ENCODE measurements at places on chromosomes 1 and 21.

DNA sequence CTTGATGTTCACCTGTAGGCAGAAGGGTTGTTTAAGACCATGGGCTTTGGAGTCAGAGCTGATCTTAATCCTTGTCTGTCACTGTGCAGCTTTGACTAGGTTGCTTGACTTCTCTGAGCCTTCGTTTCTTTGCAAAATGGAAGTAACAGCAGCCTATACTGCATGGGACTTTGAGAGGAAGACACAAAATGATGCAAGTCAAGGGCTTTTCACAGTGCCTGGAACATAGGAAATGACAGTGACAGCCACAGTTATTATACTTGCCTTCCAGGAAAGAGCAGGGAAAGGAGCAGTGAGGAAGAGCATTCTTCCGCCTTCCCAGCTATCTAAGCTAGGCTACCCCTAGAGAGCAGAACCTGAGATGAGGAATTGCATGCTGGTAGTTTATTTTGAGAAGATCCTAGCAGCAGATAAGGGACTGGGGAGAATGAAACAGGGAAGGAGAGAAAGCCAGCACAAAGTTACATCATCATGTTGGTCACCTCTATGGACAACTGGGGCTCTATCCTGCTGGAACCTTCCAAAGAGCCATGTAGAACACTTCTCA, 3.1 kb downstream of the CSF3R start:
- no peak for DNase-seq

DNA sequence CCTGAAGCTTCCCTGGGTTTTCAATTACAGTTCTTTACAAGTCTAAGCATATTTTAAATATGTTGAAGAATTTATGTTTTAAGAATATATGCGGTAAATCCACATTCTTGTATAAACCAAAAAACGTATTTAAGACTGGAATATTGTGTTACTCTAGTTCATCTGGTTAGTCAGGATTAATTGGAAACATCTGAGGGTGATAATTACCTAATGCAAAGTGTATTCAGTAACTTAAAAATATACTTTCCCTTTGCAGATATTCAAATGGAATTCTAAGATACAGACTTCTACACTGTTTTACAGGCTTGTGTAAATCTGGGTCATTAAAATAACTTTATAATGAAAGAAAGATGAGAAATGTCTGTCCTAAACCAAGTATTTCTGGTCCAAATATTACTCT, 302.0 kb downstream of the VAV3 start:
- no peak for DNase-seq

DNA sequence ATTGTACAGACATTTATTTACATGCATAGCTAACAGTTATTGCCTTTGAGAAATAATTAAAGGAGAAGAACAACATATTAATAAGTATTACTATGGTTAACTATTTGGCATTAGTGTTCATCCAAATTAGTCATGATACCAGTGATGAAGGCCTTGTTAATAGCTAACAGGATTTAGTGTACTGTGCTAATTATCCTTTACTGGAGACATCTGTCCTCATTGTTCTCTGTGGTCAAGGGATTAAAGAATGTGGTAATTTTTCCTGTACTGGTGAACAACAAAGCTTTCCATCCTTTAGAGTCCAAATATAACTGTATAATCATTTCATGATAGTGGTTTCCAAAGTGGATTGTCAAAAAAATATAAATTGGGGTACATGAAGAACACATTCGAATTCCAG, 103.9 kb downstream of the ADGRL4 start:
- DNase-seq, result no peak

DNA sequence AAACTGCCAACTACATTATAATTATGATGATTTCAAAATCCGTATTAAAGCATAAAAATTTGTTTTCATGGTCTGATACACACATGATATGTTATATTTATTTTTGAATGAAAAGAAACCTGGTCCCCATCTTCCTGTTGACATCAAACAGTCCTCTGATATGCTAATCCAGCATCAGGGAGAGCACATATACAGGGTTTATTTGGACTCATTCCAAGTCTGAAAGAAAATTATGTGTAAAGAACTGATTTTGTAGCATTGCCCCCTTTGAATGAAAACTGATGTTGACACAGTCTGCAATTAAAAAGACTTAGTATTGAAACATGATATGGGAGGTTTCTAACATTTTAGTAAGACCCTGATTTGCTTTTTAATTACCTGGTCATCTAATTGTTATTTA, 119.4 kb downstream of the NEK7 start:
- DNase-seq, result no peak

DNA sequence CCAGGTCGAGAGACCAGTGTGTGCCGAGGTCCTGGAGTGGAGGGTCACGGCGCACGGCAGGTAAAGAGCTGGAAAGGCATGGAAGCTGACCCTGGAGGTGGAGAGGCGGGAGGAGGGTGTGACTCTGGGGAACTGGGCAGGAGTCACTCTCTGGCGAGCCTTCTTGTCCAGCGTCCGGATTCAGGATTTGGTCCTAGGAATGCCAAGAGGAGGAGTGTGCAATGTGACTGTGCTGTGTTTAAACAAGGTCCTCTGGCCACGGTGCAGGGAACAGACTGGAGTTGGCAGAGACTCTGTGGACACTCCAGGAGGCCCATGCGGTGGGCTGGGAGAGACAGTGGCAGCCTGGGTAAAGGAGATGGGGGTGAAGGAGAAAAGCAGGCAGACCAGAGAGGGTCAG, 64.2 kb upstream of the CASZ1 start:
- DNase-seq, result no peak

- no peak for DNase-seq
Observed at GRCh38 chr1:86239894-86240293, 83.3 kb upstream of the COL24A1 start.

DNA sequence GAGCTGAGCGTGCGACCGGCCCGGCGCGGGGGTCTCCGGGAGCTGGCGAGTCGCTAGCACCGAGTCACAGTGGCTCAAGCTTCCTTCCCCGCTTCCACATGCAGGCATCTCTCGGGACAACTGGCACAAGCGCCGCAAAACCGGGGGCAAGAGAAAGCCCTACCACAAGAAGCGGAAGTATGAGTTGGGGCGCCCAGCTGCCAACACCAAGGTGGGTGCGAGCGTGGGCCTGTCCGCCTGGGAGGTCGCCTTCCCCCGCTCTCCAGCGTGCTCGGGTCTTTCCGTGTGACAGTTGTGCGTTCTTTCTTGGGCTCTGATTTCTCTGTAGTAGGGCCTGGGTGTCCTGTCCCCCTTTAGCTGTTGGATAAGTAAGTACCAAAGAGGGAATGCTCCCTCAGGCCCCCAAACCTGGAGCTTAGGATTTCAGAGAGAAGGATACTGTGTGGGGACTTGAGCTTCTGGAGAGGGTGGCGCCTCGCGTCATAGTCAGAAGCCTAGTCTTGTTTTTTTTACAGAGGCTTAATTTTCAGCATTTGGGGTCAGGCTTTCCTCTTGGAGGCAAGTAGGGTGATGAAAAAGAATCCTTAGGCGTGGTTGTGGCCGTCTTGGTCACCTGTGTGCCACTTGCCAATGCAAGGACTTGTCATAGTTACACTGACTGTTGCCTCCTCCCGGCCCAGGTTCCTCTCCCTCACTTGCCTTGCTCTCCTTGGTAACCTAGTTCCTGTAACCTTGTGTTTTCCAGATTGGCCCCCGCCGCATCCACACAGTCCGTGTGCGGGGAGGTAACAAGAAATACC, 790 bp downstream of the RPS8 start:
- no peak for DNase-seq

DNA sequence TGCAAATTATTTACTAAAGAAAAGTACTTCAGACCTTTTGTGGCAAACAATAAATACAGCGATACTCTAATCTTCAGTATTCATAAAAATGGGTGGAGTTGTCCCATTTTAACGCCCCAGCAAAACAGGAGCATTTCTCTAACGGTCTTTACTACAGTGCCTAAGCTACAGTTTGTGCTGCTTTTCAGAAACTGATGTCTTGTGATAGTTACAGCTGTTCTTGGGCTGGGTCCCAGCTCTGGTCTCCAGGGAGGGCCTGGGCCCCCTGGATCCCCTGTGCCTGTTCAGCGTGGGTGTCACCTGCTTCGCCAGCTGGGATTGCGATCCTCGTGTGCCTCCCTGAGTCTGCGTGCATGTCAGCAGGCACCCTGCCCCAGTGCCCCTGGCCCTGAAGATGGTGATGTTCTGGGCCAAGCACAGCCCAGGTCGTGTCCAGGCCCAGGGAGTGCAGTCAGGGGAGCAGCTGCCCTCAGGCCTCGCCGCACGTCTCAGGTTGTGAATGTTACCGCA, 64.0 kb upstream of the DIP2A start:
- no peak for DNase-seq

DNA sequence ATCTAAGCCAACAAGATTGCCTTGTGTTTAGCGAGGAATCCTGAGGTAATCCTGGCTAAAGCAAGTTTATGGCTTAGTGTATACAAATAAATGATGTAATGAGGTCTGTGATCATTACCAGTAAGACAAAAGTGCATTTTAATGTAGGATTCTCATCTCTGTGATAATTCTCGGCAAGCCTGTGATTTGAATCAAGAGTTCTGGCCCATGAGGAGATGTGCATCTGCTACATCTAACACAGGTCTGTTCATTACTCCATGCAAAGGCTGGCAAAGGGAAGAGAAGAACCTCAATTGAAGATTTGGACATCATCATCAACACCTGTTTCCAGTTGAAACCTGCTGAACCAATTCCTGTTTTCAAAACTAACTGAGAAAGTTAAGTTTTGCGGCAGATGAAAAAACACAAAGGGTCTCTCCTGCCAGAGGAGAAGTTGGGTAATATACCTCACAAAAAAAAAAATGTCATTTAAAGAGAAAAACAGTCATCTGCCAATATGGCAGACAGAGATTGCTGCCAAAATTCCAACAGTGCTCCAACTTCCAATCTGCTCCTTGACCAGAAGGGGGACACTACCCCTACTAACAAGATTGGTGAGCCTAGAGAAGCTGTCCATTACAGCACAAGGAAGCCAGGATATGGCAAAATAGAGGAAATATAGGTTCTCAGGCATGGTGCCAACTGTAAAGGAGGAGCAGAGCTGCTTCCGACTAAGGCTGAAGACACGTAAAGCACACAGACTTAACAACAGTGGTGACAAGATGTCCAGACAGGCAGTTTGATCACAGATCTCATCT, 453.7 kb downstream of the TTLL7 start:
- no peak for DNase-seq

DNA sequence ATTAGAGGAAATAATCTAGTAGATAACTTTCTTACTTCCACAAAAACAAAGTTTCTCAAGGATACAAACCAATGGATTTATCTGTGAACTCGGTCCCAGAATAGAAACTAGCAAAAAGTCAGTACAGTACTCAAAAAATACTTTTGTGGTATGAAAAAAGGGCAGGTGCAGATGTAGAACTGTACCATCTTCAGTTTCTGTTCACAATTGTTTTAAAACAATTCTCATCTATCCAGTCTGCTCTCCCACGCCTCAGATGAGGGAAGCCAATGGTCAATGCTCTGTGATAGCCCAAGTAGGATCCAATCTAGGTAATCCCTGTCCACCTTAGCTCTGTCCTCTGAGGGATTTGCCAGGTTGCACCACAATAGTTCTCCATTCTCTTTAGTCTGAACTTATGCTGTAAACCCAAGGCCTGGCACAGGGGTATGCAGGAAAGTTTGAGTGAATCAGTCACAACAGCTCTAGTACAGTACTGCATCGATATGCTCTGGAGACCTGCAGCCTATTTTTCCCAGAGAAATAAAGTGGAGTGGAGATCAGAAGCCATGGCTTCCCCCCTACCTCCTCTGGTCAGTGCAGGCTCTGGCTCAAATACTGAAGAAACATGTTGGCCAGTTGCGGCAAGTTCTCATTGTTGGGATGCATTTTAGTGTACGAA, 1.4 kb downstream of the KTI12 start:
- DNase-seq, result peak; percentile 56

DNA sequence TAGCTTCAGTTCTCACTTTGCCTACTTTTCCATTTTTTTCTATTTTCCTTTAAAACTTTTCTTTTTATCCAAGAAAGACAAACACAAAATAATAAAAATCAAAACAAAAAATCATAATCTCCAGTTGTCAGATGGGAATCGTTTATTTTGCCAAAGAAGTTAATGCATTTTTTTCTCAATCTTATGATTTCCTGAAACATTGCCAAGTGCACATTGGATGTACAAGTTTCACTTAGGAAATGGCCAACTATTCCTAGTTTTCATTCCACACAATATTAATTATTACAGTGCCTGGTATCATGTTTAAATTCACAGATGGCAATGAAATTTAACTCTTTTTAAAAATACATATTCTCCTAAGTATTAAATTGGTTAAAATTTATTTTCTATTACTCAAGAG, 1050.5 kb downstream of the TTLL7 start:
- no peak for DNase-seq

DNA sequence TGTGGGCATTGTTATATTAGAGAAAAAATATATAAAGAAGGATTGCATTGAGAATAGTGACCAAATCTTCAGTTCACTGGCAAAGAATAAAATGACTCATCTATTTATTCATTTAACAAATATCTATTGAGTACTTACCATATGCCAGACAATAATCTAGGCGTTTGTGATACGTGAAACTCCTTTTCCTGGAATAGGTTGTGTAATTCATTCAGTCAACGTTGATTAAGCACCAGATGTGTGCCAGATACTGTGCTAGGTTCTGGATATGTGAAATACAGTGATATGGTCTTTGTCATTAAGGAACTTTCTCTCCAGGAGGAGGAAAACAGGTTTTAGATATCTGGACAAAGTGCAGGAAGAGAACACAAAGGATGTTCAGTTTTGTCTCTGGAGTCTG, 344.5 kb downstream of the RWDD3 start:
- DNase-seq, result no peak

GRCh38 chr21:41816583-41817165, 49.8 kb upstream of the RIPK4 start:
- DNase-seq, result peak; percentile 94

GRCh38 chr1:9225411-9225785, 9.2 kb upstream of the H6PD start:
- DNase-seq, result no peak

DNA sequence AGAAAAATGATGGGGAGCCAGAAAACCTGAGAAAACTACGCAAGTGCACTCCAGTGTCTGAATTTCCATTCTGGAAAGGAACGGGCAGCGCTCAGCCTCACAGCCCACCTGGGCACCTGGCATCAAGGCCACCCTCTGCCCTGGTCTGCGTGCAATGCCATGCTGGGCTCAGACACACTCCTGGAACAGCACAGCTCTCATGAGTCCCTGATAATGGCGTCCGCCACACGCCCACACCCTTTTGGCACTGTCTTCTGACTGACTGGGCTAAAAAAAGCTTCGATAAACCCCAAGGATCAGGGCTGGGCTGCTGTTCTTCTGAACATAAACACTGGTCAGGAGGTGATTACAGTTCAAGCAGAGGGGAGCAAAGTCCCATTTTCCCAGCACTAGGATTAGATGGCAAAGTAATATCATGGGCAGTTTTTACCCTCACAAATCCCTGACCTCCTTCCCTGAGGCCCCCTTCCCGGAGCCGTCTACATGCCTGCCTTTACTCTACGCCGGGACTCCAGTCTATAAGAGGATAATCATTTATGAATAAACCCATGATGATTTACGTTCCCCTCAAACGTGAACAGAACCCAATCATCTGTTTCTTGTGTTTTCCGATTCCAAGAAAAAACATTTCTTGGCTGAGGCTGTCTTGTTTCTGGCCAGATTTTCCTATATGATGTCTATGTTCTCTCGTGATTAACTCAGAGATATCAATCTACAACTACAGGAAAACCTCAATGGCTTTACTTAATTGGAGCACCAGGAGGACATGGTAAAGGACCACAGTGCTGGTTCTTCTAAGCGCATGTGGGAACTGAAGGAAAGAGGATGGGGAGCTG, 22.6 kb downstream of the RCAN1 start:
- no peak for DNase-seq
